ENCODE measurements at places on chromosomes 4 and X.

- no peaks in the 10 kb centered on the region for H3K36me3 ChIP-seq
- no peak overlapping the region for H3K4me3 ChIP-seq
- no peaks in the 10 kb centered on the region for H3K27me3 ChIP-seq
These were observed 36.2 kb upstream of the ATP6AP2 start for GRCh38 chrX:40544343-40545266.

DNA sequence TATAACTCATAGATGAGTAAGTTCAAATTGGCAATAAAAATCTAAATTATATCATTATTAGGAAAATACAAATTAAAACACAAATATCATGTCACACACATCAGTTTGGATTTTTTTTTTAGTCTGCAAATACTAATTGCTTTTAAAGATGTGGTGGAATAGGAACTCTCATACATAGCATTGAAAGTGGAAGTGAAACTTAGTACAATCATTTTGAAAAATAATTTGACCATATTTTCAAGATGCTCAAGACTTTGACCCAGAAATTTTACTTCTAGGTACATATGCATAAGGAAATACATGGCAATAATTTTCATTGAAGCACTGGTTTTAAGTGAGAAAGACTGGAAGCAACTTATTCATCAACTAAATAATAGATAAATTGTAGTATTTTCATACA is 147.5 kb upstream of the SMIM31 start:
- H3K27ac ChIP-seq, result no peak overlapping the region
- no peaks in the 10 kb centered on the region for H3K27me3 ChIP-seq
- H3K36me3 ChIP-seq, result no peaks in the 10 kb centered on the region
- no peak for DNase-seq
- H3K4me3 ChIP-seq, result no peak overlapping the region

GRCh38 chr4:40564815-40565483 is 64.7 kb downstream of the RBM47 start:
- no peaks in the 10 kb centered on the region for H3K27me3 ChIP-seq
- H3K4me1 ChIP-seq, result peaks cover 1% of the 10 kb centered on the region

GRCh38 chrX:93591398-93591797 is 82.0 kb downstream of the NAP1L3 start:
- no peaks in the 10 kb centered on the region for H3K4me1 ChIP-seq
- DNase-seq, result no peak
- no peaks in the 10 kb centered on the region for H3K27me3 ChIP-seq
- no peaks in the 10 kb centered on the region for H3K36me3 ChIP-seq

DNA sequence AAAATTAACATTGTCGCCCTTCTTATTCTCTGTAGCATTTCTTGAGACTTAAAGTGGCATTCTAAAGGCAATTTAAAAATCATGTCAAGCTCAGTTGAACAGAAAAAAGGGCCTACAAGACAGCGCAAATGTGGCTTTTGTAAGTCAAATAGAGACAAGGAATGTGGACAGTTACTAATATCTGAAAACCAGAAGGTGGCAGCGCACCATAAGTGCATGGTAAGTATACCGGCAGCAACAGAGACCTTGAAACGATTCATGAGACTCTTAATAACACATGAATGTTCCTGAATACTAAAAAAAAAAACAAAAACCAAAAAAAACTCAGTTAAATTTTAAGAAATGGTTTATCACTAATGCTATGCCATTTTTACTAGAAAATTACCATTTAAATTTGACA is 82.4 kb upstream of the HPRT1 start:
- no peak overlapping the region for H3K4me3 ChIP-seq
- H3K36me3 ChIP-seq, result no peaks in the 10 kb centered on the region
- H3K27ac ChIP-seq, result no peak overlapping the region

- peaks cover 6% of the 10 kb centered on the region for H3K4me1 ChIP-seq
- no peak overlapping the region for H3K4me3 ChIP-seq
- no peak for DNase-seq
These were observed 85.3 kb upstream of the MAML3 start for GRCh38 chr4:140239311-140239710.

GRCh38 chrX:68685685-68686084 is 38.2 kb downstream of the STARD8 start:
- H3K4me1 ChIP-seq, result peaks cover 5% of the 10 kb centered on the region
- no peak overlapping the region for H3K27ac ChIP-seq
- H3K36me3 ChIP-seq, result no peaks in the 10 kb centered on the region
- H3K27me3 ChIP-seq, result peaks cover 2% of the 10 kb centered on the region
- DNase-seq, result no peak
- H3K4me3 ChIP-seq, result no peak overlapping the region
